Activated T-helper 9 cell treated with anti-CD3 and anti-CD28 coated beads, Interleukin-2, amount 50 U/mL, for 16 hours (primary cell): ENCODE measurements at places on chromosomes 11 and 22.

- DNase-seq: no peak
These were observed 1.6 kb downstream of the CAPN1 start for GRCh38 chr11:65183201-65183891.

DNA sequence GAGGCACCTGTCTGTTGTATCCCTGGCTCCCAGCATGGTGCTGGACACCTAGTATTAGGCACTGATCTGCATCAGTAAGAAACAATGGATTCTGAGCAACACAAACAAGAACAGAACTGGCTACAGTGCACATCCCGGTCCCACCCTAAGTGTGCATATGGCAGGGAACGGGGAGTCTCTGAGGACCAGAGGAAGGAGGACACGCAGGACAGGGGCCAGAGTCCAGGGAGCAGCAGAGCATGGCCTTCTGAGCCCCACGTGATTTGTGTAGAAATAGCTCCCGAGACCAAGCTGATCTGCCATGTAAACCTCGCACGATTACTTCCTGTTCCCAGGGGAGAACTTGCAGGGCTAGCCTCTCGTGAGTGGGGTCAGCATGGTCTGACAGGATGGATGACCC lies 12.7 kb upstream of the SNX32 start:
- DNase-seq: no peak

GRCh38 chr11:76838678-76839068 lies 22.0 kb upstream of the ACER3 start:
- DNase-seq: no peak

DNA sequence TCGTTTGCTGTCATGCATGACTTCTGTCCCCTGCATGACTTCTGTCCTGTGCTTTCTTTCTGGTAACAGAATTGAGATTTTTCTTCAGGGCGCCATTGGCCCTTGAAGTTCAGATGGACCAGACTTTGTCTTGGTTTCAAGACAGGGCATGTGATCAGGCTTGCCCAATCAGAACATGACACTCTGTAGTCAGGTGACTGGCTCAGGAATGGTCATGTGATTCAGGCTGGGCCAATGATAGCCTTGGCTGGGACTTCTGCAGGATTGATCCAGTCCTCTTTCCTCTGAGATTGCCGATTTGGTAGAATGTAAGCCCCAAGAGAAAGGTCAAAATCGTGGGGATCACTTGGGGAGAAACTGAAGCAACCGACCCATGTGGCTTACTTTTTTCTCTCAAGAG lies 90.5 kb upstream of the ALX4 start:
- no peak for DNase-seq

GRCh38 chr11:77217156-77217555 lies 84.3 kb downstream of the GDPD4 start:
- DNase-seq: no peak

DNA sequence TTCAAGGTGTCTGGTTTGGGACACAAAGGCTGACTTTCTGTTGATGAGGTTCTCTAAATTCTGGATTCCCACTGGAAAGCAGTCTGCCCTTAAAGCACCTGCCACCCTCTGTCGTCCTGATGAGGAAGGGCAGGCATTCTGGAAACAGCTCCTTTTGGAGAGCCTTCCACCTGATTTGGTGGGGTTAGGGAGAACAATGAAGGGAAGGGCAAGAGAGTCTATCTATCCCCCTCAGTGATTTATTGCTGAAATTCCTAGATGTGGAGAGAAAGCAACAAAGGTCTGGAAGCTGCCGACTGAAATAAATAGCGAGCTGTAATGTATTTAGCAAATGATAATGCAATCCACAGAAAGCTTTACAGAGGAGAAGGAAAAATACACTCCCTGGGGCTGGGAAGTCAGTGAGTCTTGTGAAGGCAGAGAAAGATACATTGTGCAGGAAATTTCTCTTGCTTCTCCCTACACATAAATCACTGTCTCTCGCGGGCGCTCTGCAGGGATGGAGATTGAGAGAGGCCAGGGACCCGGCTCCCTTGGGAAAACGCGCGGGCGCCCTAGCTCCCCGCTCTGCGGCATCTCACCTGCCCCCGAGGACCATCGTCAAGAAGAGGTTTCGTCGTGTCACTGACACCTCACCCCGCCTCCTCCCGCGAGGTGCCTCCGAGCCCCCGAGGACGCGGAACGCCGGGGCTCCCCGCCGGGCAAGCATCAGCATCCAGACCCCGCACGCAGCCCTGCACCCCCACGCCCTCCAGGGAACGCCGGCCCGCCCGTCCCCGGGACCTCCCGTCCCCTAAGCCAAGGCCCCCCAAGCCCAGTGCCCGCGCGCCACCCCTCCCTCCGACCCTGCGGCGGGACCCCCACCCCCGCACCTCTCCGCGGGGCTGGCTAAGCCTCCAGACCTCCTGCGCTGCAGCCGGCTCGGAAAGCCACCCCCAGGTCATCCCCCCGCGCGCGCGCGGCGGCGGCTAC lies 673 bp downstream of the CDON start:
- DNase-seq: no peak

- no peak for DNase-seq
These were observed 53.6 kb upstream of the GRM5 start for GRCh38 chr11:89119426-89119825.

DNA sequence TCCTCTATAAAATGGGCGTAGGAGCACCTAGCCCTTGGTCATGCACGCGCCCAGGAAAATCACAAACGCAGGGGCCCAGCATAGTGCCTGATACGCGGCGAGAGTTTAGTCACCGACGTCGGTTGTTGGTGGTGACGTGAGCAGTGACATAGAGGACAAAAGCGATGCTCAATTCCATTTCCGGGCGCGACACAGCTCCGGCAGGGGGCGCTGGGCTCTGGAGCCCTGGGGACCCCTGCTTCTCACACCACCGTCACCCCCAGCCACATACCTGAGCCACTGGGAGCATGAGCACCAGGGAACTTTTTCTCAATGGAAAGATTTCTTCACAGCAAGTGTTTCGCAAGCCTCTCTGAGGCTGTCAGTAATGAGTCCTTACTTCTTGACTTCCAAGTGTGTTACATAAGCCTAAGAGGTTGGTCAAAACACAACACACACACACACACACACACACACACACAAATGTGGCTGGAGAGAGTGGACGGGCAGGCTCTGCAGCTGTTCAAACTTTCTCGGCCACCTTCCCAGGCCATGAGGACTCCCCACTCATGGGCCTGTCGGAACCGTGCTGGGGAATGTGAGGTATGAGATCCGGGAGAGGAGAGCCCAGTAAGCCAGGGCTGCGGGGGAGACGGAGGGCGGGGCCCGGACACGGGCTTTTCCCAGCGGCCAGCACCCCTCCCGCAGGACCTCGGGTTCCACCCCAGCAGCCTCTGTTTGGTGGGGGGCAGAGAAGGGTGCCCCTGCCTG lies 36.9 kb upstream of the LINC01488 start:
- DNase-seq: no peak

DNA sequence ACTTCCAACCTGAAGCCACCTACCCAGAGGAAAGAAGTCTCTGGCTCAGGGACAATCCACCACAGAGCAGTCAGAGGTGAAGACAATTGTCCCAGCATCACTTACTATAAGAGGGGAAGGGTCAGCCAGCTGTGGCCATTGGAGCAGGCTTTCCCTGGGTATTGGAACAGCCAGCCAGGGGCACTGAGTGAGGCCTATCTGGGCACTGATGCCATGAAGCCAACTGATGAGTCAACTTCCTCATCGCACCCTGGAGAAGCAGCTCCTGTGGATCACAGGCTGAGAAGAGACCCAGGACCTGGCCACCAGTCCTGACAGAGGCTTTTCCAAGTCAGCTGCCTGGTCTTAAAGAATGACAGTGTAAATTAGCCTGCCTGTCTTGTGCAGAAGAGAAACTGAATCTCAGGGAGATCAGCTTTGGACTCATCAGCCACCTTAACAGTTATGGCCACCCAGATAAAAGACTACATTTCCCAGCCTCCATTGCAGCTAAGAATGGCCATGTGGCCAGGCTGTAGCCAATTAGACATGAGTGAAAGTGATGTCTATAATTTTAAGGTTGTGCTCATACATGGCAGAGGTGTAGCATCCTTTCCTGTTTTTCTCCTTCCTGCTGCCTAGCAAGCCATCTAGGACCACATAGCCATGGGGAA lies 19.0 kb downstream of the CHST1 start:
- no peak for DNase-seq
